Activated CD8-positive, alpha-beta memory T cell treated with anti-CD3 and anti-CD28 coated beads for 4 hours (primary cell): ENCODE measurements at places on chromosomes 6 and 20.

GRCh38 chr6:157709555-157709954 is 113.5 kb upstream of the SNX9 start:
- DNase-seq: no peak

DNA sequence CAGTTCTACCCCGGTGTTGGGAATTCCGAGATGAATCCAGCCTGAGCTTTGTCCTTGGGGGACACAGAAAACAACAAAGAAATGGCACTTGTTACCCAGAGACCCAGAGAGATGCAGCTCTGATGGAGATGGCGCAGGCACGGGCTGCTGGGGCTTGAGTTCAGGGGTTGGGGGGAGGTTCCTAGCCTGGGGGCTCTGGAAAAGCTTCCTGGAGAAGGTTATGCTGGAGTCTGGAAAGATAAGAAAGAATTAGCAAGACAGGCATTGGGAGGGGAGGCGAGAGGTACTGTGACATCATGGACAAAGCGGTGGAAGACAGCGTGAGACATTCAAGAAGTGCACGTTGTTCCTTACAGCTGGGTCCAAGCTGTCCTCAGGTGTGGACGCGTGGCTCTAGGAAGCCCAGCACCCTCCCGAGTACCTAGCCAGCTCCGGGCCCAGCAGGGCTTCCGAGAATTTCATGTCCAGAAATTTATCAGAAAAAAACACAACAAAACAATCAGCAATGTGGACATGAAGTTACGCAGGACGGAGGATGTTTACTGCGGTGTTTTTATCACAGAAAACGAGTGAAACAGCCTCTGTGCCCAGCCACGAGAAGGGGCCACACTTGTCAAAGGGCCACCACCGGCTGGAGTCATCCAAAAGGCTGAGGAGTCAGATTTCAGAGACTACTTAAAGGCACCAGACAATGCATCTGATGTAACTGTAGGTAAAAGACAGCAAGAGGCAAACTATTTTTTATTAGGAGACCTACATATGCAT is 39.5 kb downstream of the C20orf203 start:
- DNase-seq: no peak

GRCh38 chr20:51542571-51543421 is at the start of gene NFATC2:
Gene NFATC2, minus strand, starts transcription at chr20:51542719. Its CDS starts 220 bp downstream, at chr20:51542499.
- no peak for DNase-seq

DNA sequence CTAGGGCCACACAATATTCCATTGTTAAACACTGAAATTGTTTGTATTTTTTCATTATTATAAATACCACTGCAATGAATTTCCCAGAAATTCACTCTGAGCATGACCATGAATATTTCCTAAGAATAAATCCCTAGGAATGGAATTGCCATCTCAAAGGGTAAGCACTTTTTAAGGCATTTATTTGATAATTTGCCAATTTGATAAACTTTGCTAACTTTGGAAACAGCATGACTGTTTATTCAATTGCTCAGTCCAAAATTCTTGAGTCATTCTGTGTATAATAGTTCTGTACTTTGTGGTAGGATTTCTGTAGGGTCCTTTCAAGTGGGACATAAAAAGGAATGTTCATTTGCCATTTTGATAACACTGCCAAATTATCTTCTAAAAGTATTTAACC is 44.2 kb upstream of the TOX2 start:
- DNase-seq: no peak

DNA sequence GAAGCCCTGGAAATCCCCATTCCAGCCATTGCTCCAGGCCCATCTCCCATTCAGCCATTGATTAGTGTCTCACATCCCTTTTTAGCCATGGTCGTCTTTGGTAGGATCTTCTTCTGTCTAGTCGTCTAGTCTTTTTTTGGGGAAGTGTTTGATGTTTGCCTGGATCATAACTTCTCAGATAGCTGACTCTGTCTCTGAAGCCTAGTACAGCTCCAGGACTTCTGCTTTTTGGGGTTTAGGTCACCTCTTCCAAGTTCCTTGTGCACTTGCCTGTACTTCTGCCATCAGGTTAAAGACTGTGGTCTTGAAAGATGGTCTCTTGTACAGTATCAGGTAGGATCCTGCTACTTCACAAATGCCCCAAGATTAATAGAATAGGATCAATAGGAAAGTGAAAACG is 553.5 kb downstream of the PKHD1 start:
- no peak for DNase-seq

DNA sequence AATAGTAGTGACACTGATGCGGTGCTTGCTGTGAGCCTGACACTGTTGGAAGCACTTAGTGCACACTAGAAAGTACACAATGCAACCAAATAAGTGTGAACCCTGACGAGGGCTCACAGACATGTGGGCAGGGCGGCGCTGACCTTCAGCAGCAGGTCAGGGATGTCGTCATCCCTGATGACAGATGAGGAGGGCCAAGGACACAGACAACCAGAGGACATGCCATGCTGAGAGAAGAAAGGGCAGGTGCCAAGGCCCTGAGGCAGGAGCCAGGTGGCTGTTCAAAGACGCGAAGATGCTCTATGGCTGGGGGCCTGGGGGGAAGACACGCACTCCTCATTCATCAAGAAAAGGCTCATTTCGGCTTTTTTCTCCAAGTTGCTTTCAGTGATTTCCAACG is 176.4 kb upstream of the CST7 start:
- DNase-seq: no peak

DNA sequence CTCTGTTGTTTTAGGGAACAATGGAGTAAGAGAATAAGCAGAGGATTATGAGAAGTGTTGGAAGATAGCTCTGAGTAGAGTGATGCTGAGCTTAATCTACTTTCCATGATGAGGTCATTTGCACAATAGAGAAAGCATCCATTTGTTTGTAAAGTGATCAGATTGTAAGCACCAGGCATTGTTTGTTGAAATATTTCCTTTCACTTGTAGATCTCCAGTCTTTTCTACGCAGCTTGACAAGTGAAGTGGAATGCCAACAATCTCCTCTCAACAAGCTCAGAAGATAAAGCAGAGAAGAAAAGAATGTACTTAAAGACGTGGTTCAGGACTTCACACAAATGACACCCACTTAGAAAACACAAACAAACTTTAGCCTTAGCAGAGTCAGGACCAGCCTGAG is 80.1 kb upstream of the MARCKS start:
- DNase-seq: no peak

DNA sequence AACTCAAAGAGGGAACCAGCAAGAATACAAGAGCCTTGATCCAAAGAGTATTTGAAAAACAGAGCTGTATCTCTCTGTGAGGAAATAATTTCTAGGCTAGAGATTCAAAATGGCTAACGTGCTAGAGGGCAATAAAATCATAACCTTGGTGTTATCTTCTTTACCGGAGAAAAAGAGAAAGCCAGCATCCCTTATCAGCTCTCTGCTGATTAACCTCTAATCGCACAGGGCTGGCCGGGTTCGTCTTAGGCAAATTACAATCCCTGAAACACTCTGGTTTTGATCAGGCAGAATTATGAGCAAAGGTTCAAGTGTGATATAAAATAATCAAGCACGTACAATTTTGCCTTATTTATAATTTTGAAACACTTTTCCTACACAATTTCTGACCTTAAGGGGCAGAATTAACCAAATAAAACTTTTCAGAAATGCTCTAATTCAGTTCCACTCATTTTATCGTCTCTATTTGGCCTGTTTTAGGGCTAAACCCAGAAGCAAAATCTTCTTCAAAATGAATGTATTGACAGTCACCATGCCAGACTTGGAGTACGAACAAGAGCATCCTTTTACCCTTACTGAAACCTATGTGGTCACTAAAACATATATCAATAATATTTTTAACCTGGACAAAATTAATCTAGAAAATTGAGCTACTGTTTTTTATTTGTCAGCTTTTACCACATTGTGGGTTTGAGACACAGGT is 13.7 kb downstream of the PSMB9 start:
- no peak for DNase-seq

- no peak for DNase-seq
These were observed 36.9 kb upstream of the AVP start for GRCh38 chr20:3121271-3121911.

- no peak for DNase-seq
These were observed 1.1 kb downstream of the EDN3 start for GRCh38 chr20:59301343-59302007.

DNA sequence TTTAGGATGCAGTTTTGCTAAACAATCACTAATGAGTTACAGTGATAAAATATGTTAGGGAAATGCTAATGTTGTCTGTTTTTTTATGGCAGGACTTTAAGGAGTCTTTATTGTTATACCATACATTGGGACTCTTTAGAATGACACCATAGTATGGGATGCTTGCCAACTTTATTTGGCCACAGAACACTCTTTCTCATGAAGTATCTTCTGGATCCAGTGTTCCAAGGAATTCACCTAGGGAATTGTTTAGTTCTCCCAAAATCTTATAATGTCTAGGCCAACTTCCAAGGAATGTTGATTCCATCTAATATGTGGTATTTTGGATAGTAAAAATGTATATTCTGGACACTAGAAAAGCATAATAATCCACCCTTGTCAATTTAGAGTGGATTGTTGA is 3.3 kb downstream of the RIN2 start:
- DNase-seq: no peak

DNA sequence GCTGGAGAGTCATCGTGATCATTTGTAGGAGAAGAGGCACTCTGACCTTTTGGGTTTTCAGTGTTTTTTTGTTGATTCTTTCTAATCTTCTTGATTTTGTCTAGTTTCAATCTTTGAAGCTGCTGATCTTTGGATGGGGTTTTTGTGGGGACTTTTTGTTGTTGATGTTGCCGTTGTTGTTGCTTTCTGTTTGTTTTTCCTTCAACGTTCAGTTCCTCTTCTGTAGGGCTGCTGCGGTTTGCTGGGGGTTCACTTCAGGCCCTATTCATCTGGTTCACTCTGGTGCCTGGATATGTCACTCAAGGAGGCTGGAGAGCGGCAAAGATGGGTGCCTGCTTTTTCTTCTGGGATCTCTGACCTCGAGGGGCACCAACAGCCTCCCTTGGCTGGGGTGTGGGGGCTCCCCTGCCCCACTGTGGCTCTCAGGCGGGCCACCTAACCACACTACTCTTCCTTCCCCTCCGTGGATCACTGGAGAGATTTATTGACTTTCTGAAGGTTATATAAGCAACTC is 21.5 kb upstream of the TMEM244 start:
- no peak for DNase-seq

DNA sequence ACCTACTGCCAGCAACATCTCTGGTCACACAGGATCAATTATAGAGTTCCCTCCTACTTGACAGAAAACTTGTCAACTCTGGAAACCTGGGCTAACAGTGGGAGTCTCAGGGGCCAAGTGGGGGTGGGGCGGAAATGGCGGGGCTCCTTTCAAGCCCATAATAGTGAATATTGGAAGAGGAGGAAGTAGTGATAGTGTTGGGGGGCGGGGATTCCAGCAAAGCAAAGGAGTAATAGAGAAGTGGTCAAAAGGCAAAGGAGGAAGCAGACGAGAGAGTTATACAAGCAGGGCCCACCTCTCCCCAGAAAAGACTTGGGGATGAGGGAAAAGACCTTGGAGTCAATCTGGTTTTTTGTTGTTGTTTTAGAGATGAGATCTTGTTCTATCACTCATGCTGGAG is 2.1 kb downstream of the DEF6 start:
- DNase-seq: no peak

- no peak for DNase-seq
These were observed 312.8 kb upstream of the PTCHD4 start for GRCh38 chr6:48423640-48424365.

GRCh38 chr6:140581601-140582000 is 1207.2 kb upstream of the CITED2 start:
- no peak for DNase-seq

GRCh38 chr6:34476921-34477320 is 11.0 kb downstream of the PACSIN1 start:
- DNase-seq: no peak

GRCh38 chr6:45012687-45013086 is 315.4 kb upstream of the RUNX2 start:
- no peak for DNase-seq

- no peak for DNase-seq
These were observed 1.6 kb upstream of the HEY2 start for GRCh38 chr6:125747589-125748405.

DNA sequence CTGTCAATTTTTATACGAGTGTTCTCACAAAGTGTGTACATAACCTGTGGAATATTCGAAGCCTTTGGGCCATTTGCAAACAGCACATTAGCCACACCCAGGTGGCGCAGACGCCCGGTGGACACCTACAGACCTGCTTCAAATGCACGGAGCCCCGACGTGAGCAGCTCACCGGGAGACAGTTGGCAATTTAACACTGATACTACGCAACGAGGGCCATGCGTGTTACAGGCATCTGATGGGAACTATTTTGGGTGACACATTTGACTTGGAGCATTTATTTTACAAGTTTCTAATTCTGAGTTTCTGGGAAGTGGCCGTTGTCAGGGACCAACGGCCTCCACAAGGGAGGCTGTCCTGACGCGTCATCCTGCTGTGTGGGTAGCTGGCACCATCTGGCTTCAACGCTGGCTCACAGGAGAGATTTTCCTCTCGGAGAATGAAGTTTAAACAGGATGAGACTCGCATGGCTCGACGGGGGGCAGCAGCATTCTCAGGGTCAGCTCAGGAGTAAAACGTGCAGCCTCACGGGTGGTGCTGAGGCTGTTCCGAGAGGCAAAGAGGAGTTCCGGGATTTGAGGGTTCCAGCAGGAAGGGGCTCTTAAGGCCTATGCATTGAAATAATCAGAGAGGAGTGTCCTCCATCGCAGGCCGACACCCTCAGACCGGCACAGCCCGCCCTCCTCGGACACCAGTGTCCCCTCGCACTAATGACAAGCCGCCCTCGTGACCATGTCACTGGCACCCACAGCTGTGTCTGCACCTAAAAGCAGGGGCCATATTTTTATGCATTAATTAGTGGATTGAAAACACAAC is 207.4 kb downstream of the DLL1 start:
- DNase-seq: no peak

- no peak for DNase-seq
These were observed 83.1 kb upstream of the CST7 start for GRCh38 chr20:24866008-24866407.

DNA sequence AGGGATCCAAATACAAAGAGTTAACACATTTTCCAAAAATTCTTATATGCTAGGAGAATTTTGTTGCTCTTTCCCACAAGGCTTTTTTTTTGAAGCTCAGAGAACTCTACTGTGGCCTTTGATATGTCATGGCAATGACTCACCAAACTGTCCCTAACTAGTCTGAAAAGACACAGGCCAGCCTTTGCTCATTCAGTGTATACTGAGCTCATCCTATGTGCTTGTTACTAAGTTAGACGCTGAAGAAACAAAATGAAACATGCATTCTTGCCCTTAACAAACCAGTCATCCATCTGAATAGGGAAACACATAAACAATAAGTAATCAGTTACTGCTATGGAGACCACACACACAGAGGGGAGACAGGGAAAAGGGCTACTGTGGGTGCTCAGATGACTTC is 291.8 kb downstream of the FOXC1 start:
- no peak for DNase-seq

- no peak for DNase-seq
These were observed 115.7 kb downstream of the AIG1 start for GRCh38 chr6:143176090-143177021.

- DNase-seq: no peak
These were observed 156.3 kb downstream of the FNDC1 start for GRCh38 chr6:159325476-159325875.
